NCI-H1092 treated with DMSO at 0.1 percent for 48 hours (cell line): ENCODE measurements at places on chromosomes 1 and 21.

DNA sequence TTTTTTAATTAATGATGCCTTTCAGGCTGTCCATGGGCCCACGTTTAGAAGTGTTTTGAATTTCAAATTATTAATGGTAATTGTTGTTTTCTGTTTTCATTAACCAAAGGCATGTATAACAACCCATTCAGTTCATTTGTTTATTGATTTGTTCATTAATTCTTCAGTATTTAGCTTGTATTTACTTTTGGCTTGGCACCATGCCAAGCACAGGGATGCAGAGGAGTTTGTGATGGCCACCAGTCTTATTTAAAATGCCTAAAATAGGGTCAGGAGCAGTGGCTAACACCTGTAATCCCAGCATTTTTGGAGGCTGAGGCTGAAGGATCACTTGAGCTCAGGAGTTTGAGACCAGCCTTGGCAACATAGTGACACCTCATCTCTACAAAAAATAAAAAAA lies 75.3 kb downstream of the ROR1 start:
- no peak for DNase-seq

GRCh38 chr1:108657356-108658080 lies 3.4 kb downstream of the HENMT1 start:
- no peak for DNase-seq

- DNase-seq = no peak
These were observed 2.4 kb downstream of the EPS15 start for GRCh38 chr1:51516649-51517158.

GRCh38 chr1:157105988-157106812 lies 6.6 kb upstream of the ETV3L start:
- no peak for DNase-seq

GRCh38 chr1:25740071-25740470 lies 59.9 kb upstream of the SELENON start:
- no peak for DNase-seq

DNA sequence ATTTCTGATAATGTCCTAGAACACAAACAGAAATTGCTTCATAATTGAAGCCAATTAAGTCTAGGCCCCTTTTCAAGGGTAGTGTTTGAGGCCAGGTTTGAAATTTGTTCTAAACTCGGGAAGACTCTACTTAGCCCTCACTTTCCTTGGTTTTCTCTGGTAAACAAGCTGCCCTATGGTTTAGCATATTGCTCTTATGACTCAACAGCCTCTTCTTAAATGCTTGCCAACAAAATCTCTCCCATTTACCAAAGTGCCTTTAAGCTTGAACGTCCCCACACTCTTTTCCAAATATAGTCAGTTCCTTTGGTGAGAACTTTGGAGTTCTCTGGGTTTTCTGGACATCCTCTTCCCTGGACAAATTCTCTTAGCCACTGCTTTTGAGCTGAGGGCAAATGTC lies 5.8 kb upstream of the LCE6A start:
- DNase-seq = no peak

GRCh38 chr1:41906943-41907342 lies 11.8 kb downstream of the HIVEP3 start:
- no peak for DNase-seq

DNA sequence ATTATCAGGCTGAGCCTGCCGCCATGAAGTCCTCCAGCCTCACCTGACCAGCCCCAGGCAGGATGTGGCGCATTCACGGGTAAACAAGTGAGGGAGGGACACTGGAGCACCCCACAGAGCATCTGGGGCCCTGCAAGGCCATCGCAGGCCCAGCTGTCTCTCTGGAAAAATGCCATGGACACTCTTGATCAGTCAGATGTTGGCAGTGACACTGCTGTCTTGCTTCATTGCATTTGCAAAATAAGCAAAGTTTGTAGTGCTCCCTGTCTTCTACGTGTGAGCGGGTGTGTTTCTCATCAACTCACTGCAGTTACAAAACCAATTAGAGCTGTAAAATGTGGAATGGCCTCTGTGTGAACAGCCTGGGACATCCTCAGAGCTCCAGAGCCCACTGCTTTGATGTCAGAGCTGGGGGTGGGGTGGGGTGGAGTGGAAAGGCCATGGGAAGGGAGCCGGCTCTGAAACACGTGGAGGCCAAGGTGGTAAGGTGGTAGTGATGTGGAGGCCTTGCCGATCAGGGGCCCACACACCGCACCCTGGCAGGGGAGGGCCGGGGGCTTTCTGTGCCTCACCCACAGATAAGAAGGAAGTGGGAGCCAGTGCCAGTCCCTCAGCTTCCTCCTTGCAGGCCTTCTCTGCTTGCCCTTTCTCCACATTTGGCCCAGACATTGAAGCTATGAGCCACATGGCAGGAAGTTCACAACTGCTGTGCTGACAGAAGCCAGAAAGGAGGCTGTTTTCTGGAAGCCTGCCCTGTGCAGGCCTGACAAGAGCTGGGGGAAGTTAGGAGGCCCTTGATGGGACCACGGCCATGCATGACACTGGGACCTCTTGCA lies 254.9 kb downstream of the RHOU start:
- peak; percentile 89 for DNase-seq

- DNase-seq = no peak
These were observed 5.7 kb upstream of the ARHGEF19 start for GRCh38 chr1:16218014-16218673.

GRCh38 chr21:22804151-22804550 lies 1805.9 kb downstream of the NCAM2 start:
- no peak for DNase-seq

DNA sequence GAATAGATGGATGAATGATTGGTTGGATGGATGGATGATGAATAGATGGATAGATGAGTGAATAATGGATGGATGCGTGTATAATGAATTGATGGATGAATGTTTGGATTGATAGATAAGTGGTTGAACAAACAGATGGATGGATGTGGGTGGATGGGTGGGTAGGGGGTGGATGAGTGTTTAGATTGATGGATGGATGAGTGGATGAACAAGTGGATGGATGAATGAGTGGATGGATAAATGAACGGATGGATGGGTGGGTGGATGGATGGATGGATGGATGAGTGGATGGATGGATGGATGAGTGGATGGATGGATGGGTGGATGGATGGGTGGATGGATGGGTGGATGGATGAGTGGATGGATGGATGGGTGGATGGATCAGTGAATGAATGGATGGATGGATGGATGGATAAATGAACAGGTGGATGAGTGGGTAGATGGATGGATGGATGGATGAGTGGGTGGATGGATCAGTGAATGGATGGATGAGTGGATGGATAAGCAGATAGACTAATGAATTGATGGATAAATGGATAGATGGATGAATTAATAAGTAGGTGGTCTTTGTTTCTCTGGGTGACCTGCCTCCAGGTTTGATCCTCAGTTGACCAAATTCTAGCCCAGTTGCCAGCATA lies 64.3 kb downstream of the SPSB1 start:
- no peak for DNase-seq

GRCh38 chr1:19988267-19989006 lies 9.0 kb upstream of the PLA2G2A start:
- DNase-seq = no peak

- DNase-seq = no peak
These were observed 74.1 kb downstream of the SERINC2 start for GRCh38 chr1:31487143-31487542.

DNA sequence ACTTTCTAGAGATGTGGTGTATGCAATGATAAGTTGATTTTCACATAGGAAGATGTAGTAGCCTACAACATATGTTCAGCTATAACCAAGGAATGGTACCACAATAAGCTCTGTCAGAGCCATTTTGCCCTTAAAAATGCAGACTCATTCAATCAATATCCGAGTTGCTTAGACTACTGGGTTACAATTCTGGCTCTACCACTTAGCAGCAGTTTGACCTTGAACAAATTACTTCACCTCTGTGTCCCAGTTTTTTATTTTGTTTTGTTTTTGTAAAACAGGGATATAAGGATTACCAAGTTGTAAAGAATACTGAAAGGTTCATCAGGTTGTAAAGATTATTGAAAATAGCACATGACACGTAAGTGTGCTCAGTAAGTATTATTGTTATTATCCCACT lies 9.3 kb downstream of the EPS15 start:
- DNase-seq = no peak

DNA sequence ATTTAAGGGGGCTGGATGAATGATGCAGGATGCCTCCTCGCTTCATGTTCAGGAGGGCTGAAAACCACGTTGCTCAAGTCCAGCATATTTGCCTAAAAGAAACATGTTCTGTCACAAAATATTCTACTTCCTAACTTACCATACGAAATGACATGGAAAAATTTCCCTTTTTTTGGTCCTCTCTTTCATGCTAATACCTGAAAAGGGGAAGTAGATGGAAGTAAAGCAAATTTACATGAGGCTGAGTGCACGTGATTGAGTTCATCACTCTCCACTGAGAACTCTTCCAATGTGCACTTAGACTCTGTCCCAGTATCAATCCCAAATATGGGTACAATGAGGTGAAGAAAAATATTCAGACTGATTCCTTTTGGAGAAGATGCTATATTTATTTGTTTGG lies 23.0 kb downstream of the XCL2 start:
- no peak for DNase-seq

DNA sequence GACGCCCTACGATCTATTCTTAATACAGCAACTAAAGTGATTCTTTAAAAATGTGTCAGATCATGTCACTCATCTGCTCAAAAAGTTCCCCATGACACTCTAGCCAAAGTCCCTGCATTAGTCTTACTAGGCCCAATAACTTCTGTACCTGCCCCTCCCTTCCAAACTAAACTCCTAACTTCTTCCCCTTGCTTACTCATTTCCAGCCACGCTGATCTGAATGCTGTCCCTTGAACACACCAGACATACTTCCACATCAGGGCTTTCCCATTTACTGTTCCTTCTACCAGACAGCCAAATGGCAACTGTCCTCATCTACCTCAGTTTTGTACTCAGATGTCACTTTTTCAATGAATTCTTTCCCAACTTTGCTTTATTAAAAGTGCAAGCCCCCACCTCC lies 1.2 kb downstream of the PPT1 start:
- DNase-seq = no peak

DNA sequence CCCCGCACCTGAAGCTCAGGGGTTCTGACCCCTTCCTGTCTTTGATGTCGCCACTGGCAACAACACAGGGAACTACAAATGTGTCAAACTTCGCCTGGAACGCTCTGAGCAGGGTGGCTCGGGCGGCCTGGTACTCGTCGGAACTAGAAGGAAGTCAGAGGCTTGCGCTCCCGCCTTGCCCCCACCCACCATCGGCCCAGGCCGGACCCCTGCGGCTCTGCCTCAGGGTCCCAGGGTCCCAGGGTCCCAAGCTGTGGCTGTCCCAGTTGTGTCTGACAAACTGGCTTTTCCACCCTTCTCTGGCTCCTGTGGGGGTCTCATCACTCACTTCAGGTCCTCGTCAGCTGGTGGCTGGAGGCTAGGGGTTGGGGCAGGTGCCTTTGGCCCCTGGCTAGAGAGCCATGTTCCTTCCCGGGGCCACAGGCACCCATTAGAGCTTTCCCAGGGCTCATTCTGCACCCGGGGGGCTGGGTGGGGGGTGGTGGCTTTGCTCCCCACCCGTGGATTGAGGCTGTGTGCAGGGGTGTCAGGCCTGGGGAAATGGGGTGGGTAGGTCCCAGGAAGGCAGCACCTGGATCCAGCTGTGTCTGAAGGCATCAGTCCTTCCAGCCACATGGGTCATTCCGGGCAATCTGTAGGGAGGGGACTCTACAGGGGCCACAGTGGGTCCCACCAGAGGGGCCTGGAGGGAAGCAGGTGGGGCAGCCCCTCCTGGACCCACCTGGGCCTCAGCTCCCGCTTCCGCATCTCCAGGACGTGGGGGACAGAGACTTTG lies 8.0 kb upstream of the TMEM52 start:
- no peak for DNase-seq

DNA sequence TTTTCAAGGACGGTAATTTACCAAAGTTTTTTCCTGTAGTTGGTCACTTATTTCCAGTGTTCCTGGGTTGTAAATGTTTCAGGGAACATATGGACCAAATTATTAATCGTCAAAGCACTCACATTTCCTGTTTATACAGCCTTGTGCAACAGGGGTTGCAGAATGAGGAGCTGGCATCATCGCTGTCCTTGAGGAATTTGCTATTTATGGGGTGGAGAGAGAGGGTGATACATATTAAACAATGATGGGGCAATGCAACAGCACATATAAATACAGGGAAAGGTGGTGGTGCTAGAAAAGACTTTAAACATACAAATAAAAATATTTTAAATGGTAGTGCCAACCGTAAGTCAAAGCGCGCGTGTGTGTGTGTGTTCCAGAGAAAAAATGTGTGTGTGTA lies 369.8 kb downstream of the NPHP4 start:
- DNase-seq = no peak

GRCh38 chr1:76090283-76091203 lies 16.0 kb downstream of the ST6GALNAC3 start:
- no peak for DNase-seq

DNA sequence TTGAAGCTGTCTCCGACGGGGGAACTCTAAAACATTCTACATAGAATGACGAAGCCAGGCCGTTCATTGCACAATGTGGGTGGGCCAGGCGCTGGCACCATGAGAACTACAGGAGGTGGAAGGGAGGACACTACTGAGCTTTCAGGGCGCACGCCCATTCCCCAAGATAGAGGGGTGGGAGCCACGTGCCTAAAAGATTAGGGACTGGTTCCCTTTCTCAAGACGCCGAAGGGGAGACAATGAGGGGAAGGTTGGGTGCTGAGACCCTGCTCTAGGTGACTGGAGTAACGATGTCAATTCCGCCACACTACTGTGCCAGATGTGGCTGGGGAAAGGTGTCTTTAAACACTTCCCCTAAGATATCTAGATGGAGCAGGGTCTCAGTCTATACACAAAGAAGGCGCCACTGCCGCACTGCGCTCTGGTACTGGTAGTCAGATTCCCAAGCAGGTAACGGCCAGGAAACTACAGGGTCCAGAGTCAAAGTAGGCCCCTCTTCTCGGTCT lies 782 bp downstream of the CSDE1 start:
- DNase-seq = no peak

GRCh38 chr21:15058854-15059263 lies 5.9 kb downstream of the NRIP1 start:
- DNase-seq = no peak

GRCh38 chr1:111633736-111634247 lies 14.2 kb downstream of the RAP1A start:
- DNase-seq = no peak

DNA sequence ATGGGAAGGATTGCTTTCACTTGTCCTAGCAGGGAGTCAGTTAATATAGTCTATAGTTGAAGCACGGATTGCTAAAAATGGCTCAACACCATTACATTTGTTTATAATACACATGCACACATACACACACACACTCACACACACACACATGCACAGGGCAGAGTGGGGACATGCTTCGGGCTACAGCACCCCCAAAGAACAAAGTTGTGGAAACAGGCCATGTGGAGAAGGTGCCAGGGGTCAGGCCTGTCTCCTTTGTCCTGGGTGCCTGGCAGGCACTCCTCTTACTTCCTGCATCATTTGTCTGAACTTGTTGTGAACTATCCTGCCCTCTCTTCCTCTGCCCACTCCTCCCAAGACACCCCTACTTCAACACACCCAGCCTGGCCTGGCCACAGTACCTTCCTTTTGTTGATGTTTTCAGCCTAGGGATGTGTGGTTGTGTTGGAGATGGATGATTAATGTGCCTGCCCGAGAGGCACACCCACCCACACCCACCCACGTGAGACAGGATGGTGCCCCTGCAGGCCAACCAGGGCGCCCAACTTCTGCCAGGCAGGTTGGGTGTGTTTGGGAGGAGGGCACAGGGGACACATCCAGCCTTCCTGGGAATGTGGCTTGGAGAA lies 17.5 kb downstream of the RASSF5 start:
- DNase-seq = no peak

- no peak for DNase-seq
These were observed 52.0 kb upstream of the COL11A1 start for GRCh38 chr1:103160281-103160680.

- no peak for DNase-seq
These were observed 76.0 kb upstream of the NEK2 start for GRCh38 chr1:211751438-211751837.

GRCh38 chr1:204216880-204217647 lies 3.3 kb upstream of the GOLT1A start:
- no peak for DNase-seq
